ENCODE measurements at places on chromosomes 16 and 17. TPM values are rescaled to one million over a fixed set of nuclear protein-coding genes. Genes with fewer than 3 reads are reported as not detected.

Gene TAC4
- not detected for total RNA-seq

Gene KRTAP1-1
- total RNA-seq: not detected

Gene LRRC46
- 9.6 TPM for total RNA-seq

Gene CNGB1
- total RNA-seq: 0.14 TPM

DNA sequence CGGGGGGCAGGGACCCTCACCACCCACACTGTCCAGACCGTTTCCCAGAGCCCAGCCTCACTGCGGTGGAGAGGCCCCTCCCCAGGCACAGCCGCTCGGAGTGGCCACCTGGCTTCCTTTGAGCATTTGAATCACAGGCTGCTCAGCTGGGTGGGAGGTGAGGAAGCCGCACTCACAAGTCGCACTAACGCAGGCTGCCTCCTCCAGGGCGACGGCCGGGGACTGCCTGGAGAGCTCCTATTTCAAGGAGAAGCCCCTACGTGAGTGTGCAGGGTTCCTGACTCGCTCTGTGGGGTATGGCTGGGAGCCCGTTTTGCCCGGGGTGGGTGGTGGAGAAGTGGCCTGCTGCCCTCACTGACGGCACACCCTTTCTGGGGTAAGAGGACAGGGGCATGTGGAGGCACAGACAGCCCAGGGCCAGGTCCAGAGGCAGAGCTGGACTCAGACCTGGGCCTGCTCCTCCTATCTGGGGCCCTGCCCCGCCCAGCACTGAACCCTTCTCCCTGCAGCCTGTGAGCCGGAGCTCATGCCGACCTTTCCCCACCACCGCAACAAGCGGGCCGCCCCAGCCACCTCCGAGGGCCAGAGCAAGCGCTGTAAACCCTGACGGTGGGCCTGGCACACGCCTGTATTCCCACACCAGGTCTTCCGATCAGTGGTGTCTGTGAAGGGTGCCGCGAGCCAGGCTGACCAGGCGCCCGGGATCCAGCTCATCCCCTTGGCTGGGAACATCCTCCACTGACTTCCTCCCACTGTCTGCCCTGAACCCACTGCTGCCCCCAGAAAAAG lies 6.2 kb downstream of the SPATA2L start:
- no peaks in the 10 kb centered on the region for H3K4me1 ChIP-seq
- no peak for DNase-seq
- H3K36me3 ChIP-seq: peaks cover 4% of the 10 kb centered on the region
- no peak overlapping the region for H3K27ac ChIP-seq

GRCh38 chr16:2865651-2866050 lies 7.7 kb upstream of the PRSS22 start:
- no peak overlapping the region for H3K27ac ChIP-seq
- H3K4me1 ChIP-seq: no peaks in the 10 kb centered on the region
- DNase-seq: no peak
- H3K27me3 ChIP-seq: no peaks in the 10 kb centered on the region

- H3K27me3 ChIP-seq: no peaks in the 10 kb centered on the region
- DNase-seq: no peak
- no peak overlapping the region for H3K27ac ChIP-seq
- no peak overlapping the region for H3K4me3 ChIP-seq
- H3K36me3 ChIP-seq: no peaks in the 10 kb centered on the region
Observed at GRCh38 chr16:71404364-71404763, 37.5 kb downstream of the TLE7 start.

DNA sequence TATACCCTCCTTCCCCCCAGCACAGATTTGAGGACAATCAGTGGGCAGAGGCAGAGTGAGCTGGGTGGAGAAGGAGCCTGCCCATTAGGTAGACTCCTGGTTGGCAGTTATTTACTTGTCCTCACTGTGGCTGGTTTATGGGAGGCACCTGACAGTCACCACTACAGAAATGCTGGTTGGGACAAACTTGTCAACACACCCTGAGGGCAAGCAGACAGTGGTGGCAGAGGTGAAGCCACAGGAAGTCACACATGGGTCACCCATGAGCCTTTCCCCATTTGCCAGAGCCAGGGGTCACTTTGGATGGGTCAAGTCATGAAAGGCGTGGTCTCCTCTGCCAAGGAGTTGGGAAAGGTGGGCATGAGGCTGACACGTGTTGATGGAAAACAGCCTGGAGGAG lies 6.4 kb downstream of the SCNN1G start:
- no peak for DNase-seq
- no peak overlapping the region for H3K4me3 ChIP-seq
- H3K27ac ChIP-seq: no peak overlapping the region
- no peaks in the 10 kb centered on the region for H3K4me1 ChIP-seq

DNA sequence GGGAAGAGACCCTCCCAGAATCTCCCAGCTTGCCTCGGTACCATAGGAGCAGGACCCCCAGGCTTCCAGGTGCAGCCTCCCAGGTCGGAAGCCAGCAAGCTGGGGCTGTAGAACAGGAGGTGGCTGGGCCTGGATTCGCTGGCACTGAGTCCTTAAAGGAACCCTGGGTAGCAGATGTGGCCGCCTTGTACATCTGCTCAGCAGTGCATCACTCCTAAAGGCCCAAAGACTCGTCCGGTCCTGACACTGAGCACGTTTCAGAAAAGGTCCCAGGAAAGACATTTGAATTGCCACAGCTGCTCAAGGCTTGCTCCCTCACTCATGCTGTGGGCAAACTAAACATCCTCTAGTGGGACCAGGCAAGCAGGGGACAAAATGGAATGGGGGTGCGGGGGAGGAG lies 172.8 kb downstream of the RAB11FIP4 start:
- H3K27ac ChIP-seq: no peak overlapping the region
- no peaks in the 10 kb centered on the region for H3K4me1 ChIP-seq
- no peak overlapping the region for H3K4me3 ChIP-seq
- DNase-seq: no peak
- H3K36me3 ChIP-seq: no peaks in the 10 kb centered on the region

DNA sequence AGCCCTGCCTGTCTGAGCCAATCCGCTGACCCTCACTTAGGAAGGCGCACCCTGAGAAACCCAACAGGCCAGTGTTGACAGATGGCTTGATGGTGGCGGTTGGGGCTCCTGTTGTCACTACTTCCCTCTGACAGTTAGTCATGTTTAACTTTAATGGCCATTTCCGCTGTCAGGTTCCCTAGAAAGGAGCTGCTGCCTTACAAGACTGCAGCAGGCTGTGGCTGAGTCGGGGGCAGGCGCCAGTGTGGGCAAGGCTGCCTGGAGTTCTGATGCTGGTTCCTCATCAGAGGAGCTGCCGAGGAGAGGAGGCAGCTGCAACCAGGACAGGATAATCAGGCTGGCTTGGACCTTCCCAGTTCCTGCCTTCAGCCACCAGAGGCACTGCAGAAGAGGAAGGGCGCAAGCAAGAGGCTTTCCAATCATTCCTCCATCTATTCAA lies 223.2 kb upstream of the DYNLRB2 start:
- H3K4me3 ChIP-seq: no peak overlapping the region
- H3K36me3 ChIP-seq: no peaks in the 10 kb centered on the region
- H3K4me1 ChIP-seq: no peaks in the 10 kb centered on the region

GRCh38 chr17:76673729-76674128 lies 30.2 kb upstream of the ST6GALNAC1 start:
- H3K27ac ChIP-seq: no peak overlapping the region
- no peak overlapping the region for H3K4me3 ChIP-seq
- no peak for DNase-seq
- H3K36me3 ChIP-seq: peaks cover 15% of the 10 kb centered on the region
- no peaks in the 10 kb centered on the region for H3K27me3 ChIP-seq

DNA sequence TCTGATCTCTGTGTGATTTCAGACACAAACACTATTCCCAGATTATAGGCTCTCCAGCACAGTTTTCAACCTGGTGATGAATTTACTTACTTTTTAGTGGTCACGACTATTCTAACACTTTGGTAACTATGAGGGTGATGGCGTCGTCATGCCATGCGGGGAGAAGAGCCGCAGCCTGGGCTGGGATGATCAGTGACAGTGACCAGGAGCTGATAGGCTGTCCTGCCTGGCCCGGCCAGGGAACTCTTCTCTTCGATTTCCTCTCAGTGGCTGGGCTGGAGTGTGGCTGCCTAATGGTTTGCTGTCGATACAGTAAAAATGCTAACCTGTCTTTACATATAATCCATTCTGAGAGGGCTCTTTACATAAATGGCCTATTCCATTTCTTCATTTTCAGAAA lies 113.1 kb downstream of the IRX3 start:
- no peak overlapping the region for H3K4me3 ChIP-seq
- no peaks in the 10 kb centered on the region for H3K27me3 ChIP-seq
- peaks cover 16% of the 10 kb centered on the region for H3K4me1 ChIP-seq
- H3K27ac ChIP-seq: no peak overlapping the region

GRCh38 chr17:41710472-41711090 lies 1.6 kb upstream of the GAST start:
- H3K4me1 ChIP-seq: no peaks in the 10 kb centered on the region
- no peak overlapping the region for H3K27ac ChIP-seq
- no peak for DNase-seq
- no peaks in the 10 kb centered on the region for H3K36me3 ChIP-seq

GRCh38 chr17:76048711-76049110 lies 21.6 kb upstream of the EVPL start:
- DNase-seq: no peak
- peaks cover 35% of the 10 kb centered on the region for H3K36me3 ChIP-seq
- no peak overlapping the region for H3K27ac ChIP-seq

- no peak overlapping the region for H3K4me3 ChIP-seq
- peaks cover 4% of the 10 kb centered on the region for H3K4me1 ChIP-seq
Observed at GRCh38 chr16:31535737-31536136, 8.0 kb downstream of the AHSP start.

- peaks cover 23% of the 10 kb centered on the region for H3K4me1 ChIP-seq
- no peak for DNase-seq
- H3K4me3 ChIP-seq: no peak overlapping the region
Observed at GRCh38 chr17:57956291-57957119, 1.3 kb upstream of the CUEDC1 start.
